Stimulated activated effector memory CD8-positive, alpha-beta T cell treated with anti-CD3 and anti-CD28 coated beads, Interleukin-12 subunit alpha, Interleukin-12 subunit beta, amount 100 ng/mL, for 72 hours (primary cell): ENCODE measurements at places on chromosomes 4 and X.

- DNase-seq, result no peak
These were observed 30.1 kb downstream of the RASSF6 start for GRCh38 chr4:73589887-73590801.

- peak; percentile 28 for DNase-seq
These were observed 53.9 kb downstream of the PPM1K start for GRCh38 chr4:88230461-88230891.

GRCh38 chrX:22399437-22400192 is 126.9 kb downstream of the CBLL2 start:
- DNase-seq, result no peak

DNA sequence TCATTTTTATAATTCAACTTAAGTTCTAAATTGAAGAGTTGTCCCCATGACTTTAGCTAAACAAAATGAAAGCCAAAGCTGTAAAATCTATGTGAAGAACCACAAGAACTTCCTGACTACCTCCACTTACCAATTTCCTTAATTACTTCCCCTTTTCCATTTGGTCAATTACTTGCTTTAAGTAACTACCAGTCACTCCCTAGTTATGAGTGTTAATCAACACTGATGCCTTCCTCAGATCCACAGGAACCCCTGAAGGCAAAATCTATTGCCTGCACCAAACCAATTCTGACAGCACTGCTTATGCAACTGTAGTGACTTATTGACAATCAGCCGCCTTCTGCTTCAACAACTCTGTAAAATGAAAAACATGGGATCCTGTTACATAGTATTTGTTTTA is 10.5 kb downstream of the RBMX start:
- no peak for DNase-seq

- no peak for DNase-seq
These were observed 34.8 kb downstream of the KLHL5 start for GRCh38 chr4:39096847-39097246.

DNA sequence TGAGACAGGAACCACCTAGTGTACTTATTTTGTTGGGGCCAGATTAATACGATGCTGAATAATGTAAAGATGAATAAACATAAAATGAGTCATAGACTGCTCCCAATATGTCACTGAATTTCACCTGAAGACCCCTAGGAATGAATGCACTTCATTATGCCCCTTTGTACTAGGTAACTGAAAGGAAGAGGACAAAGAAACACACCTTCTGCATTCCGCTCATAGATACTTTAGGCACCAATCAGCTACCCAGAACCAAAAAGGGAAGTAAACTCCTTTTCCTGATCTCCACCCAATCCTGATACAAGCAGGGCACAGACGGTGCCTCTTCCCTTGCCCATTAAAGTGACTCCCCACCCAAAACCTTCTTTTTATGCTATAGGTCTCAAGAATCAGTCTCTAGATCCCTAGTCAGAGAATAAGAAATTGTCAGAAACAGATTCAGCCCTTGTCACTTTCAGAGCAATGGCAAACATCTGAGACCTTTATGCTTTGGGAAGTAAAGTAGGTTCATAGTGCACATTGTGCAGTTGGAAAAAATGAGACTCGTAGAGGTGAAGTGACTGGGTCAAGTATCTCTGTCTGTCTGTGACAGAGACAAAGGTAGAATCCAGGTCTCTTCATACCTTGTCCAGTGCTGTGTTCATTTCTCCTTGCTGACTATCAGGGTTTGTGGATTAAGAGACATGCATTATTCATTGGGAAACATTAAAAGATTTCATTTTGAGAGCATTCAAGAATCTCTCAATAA is 2.3 kb downstream of the GPR174 start:
- no peak for DNase-seq

GRCh38 chrX:14598330-14598729 is 69.0 kb downstream of the GLRA2 start:
- DNase-seq, result no peak

- DNase-seq, result no peak
These were observed 30.6 kb downstream of the HOPX start for GRCh38 chr4:56650262-56651055.

DNA sequence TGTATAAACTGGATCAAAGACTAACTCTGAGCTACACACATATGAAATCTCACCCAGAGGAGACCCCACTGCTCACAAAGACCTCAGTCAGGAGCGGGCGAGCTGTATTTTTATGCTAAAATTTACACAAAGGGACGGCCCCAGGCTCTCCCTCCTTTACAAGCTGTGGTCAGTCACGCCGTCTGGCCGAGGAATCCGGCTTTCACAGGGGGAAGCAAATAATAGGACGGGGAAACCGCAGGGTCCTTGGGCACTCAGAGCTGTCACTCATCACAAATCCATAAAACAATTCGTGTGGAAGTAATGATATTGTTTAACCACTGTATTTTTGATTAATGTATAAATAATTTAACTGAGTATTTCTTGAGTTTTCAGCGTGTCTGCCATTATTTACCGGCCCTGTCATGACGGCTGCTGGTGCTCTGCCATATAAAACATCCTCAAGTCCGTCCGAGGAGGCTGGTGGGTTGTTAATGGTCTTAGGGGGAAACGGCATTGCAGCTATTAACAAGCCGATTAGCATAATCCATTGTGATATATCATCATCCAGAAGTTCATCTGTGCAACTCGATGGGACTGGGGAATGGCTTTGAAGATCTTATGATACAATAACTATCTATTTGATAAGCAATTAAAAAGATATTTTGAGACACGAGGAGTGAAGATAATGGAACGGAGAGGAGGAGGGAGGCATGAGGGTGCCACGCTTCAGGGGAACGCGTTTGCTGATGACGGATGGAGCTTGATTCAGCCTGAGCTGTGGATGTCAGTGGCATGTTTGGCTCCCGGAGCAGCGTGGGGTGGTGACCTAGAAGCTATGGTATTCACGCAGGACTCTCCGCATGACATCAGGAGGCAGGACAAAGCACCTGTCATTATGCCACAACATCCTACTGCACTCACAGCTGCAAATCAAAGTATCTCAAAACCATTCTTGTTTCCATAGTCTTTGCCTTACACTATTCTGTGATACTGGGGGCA is 150.9 kb downstream of the SHOX start:
- DNase-seq, result no peak

DNA sequence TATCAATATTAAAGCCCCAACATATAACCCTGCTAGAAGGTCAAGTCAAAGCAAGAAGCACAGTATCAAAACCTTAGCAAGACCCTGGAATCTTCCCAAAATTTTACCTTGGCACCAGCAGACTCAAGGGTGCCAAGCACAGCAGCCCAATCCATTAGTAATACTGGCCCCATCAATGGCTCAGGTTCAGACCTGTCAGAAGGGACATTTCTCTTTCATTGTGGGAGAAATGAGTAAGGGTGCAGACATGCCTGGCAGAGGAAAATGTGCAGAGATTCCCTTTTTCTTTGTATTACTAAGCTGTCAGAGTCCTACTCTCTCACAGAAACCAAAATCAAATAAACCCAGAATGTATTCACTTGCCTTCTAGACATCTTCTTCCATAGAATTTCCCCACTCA is 203.9 kb downstream of the EVC2 start:
- no peak for DNase-seq

- no peak for DNase-seq
These were observed 1869.7 kb downstream of the PCDH7 start for GRCh38 chr4:32589853-32590252.

GRCh38 chr4:91630764-91631163 is 673.0 kb upstream of the GRID2 start:
- no peak for DNase-seq

DNA sequence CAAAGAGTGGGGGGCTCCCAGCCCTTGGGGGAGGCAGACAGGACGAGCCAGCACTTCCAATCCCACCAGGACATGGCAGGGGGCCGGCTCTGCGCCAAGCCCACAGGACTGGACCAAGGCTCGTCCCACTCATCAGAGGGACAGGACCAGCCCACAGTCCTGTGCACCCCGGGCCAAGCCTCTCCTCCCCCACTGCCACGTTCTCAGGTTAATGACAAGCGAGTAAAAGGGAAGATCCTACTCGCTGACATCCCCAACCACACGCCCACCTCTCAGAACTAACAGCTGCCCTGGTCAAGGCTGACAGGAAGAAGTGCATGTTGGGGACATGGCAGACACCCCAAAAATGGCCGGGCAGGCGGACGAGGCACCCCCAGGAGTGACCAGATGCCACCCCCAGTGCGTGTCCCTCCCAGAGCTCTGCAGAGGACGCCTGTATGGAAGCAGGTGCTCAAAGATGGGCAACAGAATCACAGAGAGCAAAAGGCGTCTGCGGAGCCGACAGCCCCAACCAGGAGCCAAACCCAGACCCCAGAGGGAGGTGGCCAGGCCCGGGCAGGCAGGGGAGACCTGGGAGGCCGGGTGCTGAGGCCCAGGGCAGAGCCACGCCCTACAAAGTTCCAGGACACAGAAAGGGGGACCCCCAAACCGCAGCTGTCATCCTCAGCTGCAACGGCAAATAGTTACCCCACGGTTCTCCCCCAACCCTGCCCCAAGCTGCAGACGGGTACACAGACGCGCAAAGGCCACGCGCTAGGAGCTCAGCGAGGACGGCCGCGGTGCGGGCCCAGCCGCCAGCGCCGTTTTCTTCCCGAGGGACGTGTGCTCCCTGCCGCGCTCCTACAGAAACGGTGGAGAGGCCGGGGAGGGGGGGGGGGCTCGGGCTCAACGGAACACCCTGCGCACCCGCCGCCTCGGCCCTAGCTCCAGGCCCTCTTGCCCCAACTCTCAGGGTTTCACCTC is 1.7 kb downstream of the CTBP1 start:
- DNase-seq, result no peak
